Endothelial cell of umbilical vein (primary cell): ENCODE measurements at places on chromosomes 2 and 18.

DNA sequence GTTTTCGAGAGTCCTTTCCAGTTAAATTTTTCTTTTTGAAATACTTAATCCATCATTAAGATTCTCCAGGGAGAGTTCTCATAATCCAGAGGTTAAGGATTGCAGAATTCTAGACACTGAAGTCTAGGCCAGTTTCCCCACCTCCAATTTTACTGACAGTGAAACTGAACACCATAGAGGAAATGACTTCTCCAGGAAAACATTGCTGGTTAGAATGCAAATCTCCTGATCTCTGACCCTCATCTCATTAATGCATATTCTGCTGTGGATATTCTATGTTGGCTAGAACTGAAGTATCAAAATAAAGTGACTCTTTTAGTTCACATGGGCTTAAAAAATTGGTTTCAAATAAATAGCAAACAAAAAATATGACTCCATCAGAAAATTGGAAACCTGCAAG lies 105.8 kb upstream of the UGP2 start:
- peak; percentile 77 for DNase-seq

GRCh38 chr2:56515399-56515798 lies 331.6 kb downstream of the CCDC85A start:
- no peak for DNase-seq

GRCh38 chr2:143499061-143499460 lies 369.8 kb downstream of the ARHGAP15 start:
- no peak for DNase-seq

DNA sequence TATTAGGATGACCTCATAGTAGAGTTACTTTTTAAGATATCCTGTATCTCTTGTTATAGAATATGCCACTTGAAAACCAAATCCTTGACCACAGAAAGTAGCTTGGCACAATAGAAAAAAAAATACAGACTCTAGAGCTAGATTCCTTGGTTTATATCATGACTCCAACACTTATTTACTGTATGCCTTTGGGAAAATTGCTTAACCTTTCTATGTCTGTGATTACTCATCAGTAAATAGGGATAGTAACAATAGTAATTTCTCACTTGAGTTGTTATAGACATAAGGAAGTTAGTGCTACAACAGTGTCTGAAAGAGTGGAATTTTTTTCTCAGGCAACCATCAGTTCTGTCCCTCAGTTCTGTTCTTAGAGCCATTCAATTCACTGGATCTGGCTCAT lies 193.8 kb downstream of the GULP1 start:
- no peak for DNase-seq

GRCh38 chr2:67945940-67946339 lies 116.9 kb downstream of the C1D start:
- peak; percentile 74 for DNase-seq

DNA sequence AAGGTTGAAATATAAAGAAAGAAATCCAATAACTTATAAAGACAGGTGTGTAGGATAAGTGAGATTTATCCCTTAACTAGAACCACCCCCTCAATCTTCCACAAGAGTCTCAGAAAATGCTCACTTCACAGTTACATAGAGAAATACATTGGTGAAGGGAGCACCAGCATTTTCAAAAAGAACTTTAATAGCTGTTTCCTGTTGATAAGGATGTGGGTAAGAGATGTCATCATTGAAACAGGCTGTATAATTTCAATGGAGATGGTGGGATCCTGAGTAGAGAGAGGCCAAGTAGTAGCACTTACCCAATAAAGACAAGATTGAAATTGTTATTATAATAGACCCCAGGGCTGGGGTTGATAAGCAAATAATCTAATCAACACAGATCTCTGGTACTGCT lies 162.2 kb upstream of the TACR1 start:
- DNase-seq = peak; percentile 9

DNA sequence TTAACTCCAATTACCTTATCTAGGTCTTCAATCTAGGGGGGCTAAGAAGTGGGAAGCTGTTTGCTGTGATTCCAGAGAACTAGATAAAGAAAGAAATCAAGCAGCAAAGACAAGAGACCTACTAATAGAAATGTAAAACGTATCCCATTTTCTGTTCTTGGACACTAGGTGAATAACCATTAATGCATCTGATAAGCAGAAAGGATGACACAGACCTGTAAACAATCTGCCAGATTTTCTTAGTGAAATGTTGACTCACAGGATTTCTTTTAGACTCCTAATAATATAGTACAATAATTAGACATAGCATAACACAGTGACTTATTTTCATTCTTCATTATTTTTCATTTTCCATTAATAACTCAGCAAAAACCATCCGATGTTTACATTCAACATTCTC lies 1.3 kb downstream of the WDR35 start:
- no peak for DNase-seq

- no peak for DNase-seq
Measured at GRCh38 chr2:45755585-45756335, 104.3 kb downstream of the PRKCE start.

DNA sequence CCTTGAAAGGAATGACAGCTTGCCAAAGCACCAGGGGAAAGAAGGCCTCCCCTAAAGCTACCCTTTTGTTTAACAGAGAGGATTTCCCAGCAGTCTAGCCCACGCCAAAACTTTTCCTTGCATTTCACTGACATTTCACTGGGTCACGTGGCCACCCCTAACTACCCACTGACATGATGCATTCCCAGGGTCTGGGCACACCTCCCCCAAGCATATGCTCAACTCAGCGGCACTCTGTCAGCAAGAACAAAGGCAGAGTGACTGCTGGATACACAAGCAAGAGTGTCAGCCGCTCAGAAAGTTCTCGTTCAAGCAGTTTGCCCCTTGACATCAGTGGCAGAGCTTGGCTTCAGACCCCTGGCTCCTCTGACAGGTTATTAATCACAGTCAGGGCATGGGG lies 34.2 kb upstream of the MARCO start:
- DNase-seq = no peak

DNA sequence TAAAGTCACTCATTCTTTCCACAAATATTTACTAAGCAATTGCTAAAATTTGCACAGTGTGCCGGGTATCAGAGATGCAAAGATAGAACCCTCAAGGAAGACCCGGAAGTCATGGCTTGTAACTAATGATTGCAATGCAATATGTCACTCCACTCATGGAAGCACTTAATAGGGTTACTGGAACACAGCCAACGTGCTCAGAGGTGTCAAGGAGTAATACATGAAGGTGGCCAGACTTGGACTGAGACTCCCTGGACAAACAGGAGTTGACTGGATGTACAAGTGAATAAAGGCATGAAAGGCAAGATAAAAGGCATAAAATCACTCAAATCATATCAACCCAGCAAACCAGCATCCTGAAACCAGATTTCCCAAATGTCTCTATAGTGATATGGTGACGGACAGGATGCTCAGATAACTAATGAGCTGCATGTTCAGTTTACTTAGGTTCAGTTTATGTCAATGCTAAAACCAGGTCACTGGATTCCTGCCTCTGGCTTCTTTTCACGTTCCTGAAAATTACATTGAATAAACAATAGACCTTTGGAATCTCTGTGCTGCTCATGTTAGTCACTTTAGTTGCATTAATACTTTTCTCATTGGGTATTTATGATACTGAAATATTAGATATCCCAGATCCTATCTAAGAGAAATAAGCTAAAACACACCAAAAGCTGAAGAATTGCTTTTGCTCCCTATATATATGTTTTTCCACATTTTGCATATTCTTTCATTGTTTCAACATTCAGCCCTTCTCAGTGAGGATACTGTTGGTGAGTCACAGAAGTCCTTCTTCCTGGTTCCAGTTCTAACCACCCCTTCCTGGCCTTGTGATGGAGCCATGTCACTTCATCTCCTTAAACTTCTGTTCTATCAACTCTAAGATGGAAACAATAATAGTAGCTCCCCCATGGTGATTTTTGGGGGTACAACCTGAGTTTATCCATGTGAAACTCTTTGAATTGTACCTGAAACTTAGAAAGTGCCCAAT lies 688.9 kb upstream of the ID2 start:
- no peak for DNase-seq

DNA sequence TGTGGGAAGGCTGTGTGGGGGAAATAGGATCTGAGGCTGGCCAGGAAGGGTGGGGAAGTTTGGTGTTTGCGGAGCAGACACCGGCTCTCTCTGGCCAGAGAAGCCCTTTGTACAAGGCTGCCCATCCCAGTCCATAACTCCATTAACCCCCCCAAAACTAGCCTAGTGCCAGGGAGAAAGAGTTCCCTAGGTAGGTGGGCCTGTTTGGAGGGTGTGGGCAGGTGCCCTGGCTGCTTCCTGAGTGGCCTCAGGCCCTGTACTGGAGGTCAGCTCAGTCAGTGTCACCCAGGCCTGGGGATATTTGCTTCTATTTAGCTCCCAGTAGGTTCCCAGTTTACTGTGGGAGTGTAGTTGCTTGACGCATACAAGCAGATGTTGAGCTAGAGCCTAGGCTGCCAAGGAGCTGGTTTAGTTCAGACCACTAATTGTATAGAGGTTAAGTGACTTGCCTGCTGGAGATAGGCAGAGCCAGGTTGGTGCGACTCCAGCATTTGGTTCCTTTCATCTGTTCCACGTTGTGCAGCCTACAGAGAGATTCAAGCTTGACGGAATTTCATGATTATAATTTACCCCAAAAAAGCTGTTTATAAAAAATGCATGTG lies 2.9 kb upstream of the GREB1 start:
- no peak for DNase-seq

DNA sequence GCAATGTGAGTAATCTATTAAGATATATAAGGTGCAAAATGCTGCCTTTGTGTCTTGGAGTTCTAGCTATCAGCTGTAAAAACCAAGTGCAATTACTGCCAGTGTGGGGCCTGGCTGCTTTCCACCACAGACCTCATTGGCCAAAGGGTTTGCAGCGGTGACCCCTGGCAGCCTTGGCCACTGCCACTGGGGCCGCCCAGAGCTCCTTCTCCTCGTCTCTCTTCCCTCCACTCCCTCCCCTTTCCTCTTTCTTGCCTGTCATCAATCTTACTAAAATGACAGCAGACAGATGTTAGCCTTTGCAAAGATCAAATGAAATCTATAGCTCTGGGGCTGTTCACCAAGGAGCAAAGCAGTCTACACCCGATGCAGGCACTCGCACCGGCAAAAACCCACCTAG lies 986.3 kb downstream of the BCL11A start:
- no peak for DNase-seq

GRCh38 chr2:222261504-222261903 lies 37.3 kb downstream of the PAX3 start:
- DNase-seq = no peak

DNA sequence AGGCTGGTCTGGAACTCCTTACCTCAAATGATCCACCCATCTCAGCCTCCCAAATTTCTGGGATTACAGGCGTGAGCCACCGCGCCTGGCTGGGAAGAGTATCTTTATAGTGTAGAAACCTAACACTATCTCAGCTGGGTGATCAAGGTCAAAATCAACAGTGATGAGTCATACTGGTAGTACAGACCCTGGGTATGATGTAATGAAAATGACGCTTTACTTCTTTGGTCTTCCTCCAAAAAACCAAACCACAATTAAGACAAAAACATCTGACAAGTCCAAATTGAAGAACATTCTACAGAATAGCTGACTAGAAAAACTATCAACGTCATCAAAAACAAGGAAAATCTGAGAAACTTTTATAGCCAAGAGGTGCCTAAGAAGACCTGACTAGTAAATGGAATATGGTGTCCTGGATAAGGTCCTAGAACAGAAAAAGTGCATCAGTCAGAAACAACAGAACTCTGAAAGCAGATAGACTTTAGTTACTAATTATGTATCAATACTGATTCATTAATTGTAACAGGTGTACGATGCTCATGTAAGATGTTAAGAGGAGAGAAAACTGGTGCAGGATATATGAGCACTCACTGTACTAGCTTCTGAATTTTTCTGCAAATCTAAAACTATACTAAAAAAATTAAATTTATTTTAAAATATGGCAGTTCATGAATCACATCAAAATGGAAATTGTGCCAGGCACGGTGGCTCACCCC lies 25.4 kb downstream of the PDCL3 start:
- peak; percentile 26 for DNase-seq

- no peak for DNase-seq
Measured at GRCh38 chr2:120624738-120625446, 110.8 kb upstream of the GLI2 start.

- DNase-seq = peak; percentile 58
Measured at GRCh38 chr18:58768293-58768974, 96.2 kb upstream of the ZNF532 start.

GRCh38 chr2:230866756-230867523 lies 2.2 kb downstream of the ITM2C start:
- DNase-seq = peak; percentile 13

DNA sequence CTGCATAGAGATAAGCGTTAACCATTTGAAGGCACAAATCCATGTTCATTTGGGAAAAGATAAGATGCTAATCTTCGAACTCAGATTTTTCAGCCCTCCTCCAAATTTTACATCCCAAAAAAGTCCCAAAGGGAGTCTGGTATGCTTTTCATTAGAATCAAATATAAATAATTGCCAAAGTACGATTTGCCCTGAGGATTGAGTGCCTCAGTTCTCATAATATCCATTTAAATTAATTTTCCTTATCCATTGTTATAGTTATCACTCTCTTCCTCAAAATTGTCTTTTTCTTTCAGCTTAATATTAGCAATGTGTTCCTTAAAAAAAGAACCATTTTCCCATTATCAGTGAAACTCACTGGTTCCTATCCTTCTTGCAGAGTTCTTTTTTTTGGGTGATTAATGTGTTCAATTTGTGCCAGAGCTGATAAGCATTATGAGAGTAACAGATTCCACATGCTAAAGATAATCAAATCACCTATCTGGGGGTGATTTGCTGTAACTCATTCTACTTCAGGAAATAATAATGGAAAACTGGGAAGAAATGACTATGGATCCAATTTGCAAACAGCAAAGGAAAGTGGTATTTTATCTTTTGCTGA lies 686 bp downstream of the HNMT start:
- DNase-seq = peak; percentile 46

- DNase-seq = no peak
Measured at GRCh38 chr2:24183366-24184069, 8.7 kb downstream of the FAM228A start.

DNA sequence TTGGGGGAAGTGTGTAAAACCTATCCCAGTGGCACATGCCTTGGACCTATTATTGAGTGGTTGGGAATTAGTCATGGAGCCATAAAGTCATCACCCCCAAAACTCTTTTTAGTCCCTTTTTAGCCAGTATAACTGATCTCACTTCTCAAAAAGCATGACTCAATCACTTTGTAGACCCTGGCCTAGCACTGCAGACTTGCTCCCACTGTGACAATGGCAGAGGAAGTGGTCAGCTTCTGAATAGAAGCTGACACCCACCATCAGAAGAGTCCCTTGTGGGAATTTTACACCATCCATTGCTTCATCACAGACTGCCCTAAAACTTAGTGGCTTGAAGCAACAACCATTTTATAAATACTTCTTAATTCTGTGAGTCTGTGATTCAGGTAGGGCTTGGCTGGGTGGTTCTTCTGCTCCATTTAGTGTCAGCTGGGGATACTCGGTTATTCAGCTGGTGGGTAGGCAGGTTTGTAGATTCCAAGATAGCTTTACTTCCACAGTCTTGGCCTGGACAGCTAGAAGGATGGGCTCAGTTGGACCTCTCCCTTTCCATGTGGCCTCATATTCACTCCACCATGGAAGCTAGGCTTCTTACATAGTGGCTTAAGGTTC lies 10.8 kb upstream of the ITGA6 start:
- DNase-seq = no peak
